CD8-positive, alpha-beta memory T cell (primary cell): ENCODE measurements at places on chromosomes 1 and 21. TPM values are rescaled to one million over a fixed set of nuclear protein-coding genes. Genes with fewer than 3 reads are reported as not detected.

- no peak for DNase-seq
Measured at GRCh38 chr1:176795929-176796328, 333.0 kb downstream of the PAPPA2 start.

GRCh38 chr1:30044656-30045144 is 678.7 kb downstream of the MATN1 start:
- DNase-seq: no peak

GRCh38 chr1:241413386-241413785 is 56.4 kb upstream of the RGS7 start:
- DNase-seq: no peak

GRCh38 chr1:92485381-92486250 is 1.1 kb downstream of the GFI1 start:
- peak; percentile 88 for DNase-seq

DNA sequence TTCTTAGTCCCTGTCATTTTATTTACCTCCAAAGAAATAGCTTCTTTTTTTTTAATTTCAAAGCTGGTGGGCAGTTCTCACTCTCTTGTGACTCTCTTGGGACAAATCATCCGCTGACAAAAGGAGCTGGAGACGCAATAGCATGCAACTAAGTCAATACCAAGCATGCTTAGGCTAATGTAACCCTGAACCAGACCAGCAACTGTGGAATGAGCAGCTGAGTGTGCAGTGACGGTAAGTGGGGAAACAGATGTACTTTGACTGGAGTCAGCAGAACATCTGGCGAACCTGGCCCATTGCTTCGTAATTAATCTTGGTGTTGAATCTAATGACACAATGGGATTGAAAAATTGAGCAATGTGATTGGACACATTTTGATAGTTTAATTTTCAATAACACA is 280.7 kb upstream of the PLXNA2 start:
- no peak for DNase-seq

DNA sequence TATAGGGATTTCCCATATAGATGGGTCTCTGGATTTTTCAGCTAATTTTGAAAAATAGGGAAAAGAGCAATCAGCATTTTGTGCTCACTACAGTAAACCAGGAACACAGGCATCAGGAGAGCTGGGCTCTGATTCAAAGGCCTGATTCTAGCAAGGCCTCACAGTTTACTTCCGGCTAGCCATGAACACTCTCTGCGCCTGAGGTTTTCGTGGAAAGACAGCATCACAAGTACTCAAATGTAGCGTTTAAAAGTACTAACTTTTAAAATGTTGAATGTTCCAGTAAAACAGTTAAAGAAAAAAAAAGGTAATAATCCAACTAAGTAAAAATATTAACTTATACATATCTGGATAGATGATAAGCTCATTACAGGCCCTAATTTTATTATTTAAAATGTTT is 120.6 kb downstream of the SLC45A1 start:
- no peak for DNase-seq

DNA sequence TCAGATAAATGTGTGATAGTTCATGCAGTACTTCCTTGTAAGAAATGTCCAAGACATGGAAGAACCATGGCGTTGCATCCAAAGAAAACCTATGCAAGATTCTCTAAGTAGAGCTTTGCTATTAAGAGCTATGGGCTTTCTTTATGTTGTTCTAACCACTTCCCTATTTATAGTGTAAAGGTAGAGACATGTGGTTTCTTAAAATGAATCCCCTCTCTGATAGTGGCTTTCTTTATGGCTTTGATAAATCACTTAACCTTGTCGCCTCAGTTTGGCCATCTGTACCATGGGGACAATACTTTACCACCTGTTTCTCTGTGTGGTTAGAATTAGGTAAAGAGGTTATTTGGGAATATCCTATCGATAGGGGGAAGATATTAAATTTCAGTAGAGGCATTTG is 305.5 kb downstream of the NFIA start:
- no peak for DNase-seq

- DNase-seq: no peak
Measured at GRCh38 chr1:50959303-50959912, 659 bp downstream of the FAF1 start.

- DNase-seq: no peak
Measured at GRCh38 chr1:18414321-18414720, 66.4 kb upstream of the KLHDC7A start.

GRCh38 chr1:1140673-1141072 is 24.8 kb upstream of the C1orf159 start:
- DNase-seq: no peak

DNA sequence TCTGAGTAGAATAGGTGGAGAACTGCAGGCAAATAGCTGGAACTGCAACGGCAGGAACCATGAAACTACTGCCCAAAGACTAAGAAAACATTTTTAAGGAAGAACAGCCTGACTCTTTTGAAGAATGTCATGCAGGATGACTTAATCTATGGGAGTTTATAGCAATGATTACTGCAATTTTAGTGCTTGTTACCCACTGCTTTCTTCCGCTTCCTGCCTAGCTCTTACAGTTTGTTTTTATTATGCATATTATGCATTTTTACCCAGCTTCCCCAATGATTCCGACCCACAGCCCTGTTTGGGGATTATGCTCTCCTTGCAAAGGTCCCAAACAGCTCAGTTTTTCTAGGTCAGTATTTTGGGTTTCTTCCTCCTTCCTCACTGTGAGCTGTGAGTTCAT is 71.2 kb downstream of the PCNX2 start:
- no peak for DNase-seq

DNA sequence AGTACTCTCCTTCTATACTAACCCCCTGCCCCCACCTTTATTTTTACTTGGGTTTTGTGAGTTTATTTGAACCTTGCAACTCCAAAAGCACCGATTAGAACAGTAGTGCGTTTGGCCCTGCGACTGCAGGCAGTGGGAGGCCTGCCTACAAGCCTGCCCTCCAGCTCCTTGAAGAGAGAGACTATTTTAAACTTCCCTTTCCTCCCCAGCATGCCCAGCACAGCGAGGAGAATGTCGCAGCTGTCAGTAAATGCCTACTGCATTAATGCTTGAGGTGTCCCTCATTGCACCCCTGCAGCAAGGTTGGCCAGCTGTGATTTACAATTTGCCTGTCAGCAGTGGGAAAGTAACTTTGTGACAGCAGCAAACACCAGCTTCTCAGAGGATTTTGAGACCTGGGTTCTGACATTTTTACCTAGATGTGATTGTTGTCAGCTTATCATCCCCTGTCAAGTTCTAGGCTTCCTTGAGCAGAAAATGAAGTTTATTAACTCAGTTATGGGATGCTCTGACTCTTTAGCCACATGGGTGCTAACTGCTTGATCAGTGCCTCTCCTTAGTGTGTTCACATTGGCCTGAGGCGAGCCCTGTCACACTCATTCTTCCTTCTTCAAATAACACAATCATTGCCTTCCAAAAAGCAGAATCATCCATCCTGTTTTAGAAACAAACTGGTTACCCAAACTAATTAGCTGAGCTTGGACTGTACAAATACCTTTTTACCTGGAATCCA is 170.6 kb downstream of the PDE4B start:
- no peak for DNase-seq

DNA sequence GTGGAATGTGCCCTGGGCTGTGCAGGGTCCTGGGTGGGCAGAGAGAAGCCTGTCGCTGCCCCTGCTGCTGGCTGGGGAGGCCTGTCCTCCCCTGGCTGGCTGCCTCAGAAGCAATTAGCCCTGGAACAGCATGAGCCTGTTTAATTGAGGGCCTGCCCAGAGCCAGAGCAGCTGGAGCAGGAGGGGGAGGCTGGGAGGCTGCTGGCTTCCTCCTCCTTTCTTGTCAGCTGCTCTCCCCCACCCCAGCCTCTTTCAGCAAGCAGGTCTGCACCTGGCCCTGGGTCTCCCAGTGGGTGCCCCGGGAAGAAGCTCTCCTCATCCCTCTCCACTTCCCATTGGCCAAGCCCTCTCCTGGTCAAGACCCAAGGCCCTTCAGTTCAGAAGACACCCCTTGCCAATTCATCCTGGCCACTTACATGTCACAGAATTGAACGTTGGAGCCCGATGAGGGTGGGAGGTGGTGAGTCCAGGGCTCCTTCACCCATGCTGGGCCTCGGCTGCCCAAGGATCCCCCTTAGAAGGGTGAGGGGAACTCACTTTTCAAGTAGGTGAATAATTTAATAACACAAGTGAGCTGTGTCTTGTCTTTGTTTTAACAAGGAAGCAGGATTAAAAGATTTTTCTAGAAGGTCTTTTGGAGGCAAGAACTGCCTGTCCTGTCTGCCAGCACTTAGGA is 13.2 kb downstream of the AMPD2 start:
- DNase-seq: no peak

GRCh38 chr1:94807742-94808491 is 12.2 kb upstream of the SLC44A3 start:
- no peak for DNase-seq

DNA sequence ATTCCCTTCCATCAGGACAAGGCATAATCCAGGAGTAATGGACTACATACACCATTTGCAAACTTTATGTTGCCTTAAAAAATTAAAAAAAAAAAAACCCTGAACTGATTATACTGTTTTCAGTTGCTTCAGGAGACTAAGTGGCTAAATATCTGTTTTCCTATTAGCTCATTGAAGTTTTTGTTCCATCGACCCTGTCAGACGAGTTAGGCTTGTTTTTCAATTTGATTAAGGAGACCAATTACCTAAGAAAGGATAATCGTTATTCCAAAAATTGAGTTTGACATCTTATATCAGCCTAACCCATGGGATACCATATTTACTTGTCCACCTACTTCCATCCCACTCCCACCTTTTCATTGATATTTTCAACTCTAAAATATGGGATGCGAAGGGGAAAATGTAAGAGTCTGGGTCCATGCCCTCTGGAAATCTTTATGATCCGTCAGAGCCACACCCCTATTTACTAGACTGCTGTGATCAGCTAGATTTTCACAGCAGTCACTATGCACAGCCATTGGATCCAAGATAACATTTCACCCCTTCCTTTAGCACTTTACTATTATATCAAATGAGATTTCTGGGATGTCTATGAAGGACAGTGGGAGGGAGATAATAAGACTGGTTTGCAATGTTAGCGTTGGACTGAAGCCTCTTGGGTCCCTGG is 41.0 kb downstream of the IL12RB2 start:
- no peak for DNase-seq

DNA sequence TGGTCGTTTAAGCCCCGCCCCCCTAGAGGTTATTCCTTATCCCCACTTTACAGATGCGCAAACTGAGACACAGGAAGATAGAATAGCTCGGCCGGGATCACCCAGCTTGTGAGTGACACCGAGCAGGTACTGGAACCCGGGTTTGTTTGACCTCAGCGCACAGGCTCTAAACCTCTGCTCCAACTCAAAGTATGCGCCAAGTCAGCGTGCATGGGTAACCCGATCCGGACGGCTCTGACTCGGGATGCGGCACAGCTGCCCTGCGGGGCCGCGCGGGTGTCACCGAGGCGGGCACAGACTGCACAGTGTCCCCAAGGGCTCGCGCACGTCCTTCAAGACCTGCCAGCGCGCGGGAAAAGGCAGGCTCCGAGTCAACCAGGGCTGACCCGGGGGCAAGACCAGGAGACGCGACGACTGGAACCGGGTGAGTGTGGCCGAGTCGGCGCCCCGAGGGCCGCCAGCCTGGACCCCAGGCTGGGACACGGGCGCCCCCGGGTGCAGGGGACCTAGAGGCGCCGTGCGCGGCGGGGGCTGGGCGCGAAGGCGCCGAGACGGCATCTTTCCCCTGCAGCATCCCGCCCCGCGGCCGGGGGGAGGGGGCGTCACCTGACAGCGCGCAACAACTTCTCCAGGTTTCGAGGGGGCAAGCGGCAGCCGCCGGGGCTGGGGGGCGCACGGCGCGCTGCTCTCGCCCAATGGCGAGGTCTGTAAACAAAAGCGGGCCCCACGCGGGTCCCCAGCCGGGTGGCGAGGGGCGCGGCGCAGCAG is 101.9 kb upstream of the SOD1 start:
- DNase-seq: no peak

GRCh38 chr1:197151185-197151584 is 4.7 kb upstream of the ASPM start:
- DNase-seq: no peak

- no peak for DNase-seq
Measured at GRCh38 chr1:58997060-58997411, 213.2 kb upstream of the JUN start.

DNA sequence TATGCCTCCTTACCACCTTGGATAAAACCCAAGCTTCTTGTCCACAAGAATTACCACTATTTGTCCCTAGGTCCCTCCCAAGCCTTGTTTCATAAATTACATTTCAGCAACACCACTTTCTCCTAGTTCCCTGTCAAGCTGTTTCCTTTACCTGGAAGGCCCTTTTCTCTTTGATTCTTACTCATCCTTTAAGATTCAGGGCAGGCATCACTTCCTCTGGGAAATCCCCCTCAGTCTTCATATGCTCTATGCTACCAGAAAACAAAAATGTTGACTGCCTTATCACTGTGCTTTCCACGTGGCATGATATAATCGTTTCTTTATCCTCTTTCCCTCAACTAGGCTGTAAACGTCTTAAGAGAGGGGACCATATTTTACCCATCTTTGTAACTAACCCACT is 102.7 kb downstream of the LYST start:
- no peak for DNase-seq

GRCh38 chr1:152486400-152487006 is 24.1 kb upstream of the LCE5A start:
- no peak for DNase-seq

DNA sequence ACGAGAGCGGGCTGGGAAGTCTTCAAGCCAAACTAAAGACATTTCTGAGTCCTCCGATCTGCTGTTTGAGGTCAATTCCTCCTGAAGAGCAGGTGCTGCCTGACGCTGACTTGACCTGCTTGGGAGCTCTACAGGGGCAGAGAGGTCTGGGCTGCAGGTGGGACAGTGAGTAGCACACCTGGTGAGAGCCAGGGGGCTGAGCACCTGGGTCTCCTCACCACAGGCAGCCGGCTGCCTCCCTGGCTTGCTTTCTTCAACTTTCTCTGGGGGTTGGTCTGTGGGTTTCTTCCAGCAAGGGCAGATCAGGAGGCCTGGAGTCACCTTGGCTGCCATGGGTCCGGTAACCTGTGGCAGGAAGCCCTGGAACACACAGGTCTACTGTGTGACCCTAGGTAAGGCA is 107.4 kb upstream of the EDN2 start:
- DNase-seq: no peak

- DNase-seq: peak; percentile 18
Measured at GRCh38 chr1:47231301-47232186, 481 bp downstream of the TAL1 start.

DNA sequence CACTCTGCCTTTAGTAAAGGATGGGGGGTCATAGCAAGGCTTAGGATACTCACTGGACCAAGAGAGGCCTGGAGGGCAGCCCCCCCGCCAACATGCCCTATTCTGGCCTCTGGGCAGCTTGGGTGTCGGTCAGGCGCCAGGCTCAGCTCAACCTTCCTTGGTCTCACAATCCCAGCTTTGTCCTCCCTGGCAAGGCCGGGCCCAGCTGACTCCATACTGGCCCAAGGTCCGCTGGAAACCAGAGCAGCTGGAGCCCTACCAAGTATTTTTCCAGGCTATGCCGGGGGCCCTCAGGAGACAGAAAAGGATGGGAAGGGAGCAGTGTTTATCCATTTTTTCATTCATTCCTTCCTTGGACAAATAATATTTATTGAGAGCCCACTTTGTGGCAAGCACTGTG is 6.2 kb downstream of the FBXO2 start:
- DNase-seq: no peak

Gene TM2D1
- total RNA-seq: 30.1 TPM

Gene CRYBG2
- 1.3 TPM for total RNA-seq

Gene CFHR5
- not detected for total RNA-seq

Gene ACTA1
- not detected for total RNA-seq

Gene LMX1A
- total RNA-seq: not detected

Gene S100A12
- not detected for total RNA-seq

Gene OLFML2B
- 0.22 TPM for total RNA-seq

Gene LCK
- total RNA-seq: 288 TPM

Gene CAMK1G
- not detected for total RNA-seq

Gene S100B
- total RNA-seq: 0.91 TPM

Gene RGS7
- total RNA-seq: not detected

Gene UBXN11
- total RNA-seq: 35.8 TPM

Gene NEXN
- 0.42 TPM for total RNA-seq
